NCI-H1417 treated with DMSO at 0.1 percent for 48 hours (cell line): ENCODE measurements at places on chromosomes 7 and 10.

GRCh38 chr7:8136051-8136730 is 125.8 kb downstream of the ICA1 start:
- no peak for DNase-seq

DNA sequence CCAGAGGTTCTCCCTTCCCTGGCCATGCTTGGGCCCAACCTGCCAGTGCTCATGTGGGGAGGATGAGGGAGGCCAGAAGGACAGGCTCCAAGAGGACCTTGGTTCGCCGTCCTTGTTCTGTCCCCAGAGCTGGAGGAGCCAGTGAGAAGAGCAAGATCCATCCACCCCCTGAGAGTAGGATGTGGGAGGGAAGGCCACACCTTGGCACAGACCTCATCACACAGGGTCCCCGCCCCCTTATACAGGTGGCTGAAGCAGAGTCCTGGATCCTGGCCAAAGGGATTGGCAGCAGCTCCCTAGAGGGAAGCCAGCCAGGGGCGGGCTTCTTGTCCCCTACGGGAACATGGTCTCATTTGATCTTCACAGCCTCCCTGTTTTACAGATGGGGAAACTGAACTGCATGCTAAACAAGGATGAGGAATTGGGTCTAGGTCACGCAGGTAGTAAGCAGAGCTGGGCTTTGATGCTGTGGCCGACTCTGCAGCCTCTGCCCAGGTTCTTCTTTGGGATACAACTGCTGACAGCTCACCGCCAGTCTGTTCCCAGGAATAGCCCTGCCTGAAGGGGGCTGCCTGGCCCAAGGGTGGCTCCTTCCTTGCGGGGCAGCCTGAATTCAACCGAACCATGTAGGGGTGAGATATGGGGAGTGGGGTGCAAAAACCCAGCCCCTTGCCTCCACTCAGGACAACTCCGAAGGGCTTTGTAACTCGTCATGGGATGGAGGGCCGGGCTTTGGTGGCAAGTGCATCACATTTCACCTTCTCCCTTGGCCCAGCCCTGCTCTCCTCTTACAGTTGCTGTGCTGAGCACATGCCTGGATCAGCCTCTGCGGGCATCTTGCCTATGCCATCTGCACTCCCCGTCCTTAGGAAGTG is 62.2 kb upstream of the KDM7A start:
- DNase-seq: no peak

- no peak for DNase-seq
Measured at GRCh38 chr7:155842496-155843265, 30.4 kb upstream of the SHH start.

GRCh38 chr7:155002411-155003091 is 373 bp downstream of the PAXIP1 start:
- no peak for DNase-seq

DNA sequence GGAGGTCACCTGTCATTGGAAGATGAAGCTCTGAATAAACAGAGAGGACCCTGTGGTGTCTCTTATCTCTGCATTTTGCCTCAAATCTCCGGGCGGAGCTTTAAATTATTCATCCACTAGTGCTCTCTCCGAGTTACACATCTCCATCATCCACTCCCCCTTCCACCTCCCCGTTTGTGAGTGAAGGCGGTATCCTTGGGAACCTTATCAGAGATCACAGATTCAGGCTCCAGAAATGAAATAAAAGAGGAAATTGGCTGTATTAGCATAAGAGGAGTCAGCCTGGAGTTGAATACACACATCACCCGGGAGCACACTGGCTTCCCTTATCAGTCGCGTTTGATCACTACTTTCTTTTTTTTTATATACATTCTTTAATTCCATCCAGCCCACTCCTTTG is 1184.8 kb downstream of the GATA3 start:
- DNase-seq: no peak

DNA sequence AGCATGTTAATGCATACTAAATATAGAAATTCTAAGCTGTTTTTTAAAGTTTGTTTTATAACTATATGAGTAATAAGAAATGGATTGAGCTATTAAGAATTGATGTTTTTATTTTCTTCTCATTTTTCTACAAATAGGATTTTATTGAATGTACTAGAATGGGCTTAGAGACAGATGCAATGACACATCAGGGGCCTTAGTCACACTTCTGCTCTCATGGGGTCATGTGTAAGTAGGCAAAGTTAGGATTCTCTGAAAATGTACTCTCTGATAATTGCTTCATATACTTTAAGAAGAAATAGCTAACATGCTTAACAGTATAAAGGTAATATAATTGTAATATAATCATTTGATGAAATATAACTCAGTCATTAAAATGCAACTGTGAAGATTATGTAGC is 154.6 kb downstream of the ZNF438 start:
- no peak for DNase-seq

DNA sequence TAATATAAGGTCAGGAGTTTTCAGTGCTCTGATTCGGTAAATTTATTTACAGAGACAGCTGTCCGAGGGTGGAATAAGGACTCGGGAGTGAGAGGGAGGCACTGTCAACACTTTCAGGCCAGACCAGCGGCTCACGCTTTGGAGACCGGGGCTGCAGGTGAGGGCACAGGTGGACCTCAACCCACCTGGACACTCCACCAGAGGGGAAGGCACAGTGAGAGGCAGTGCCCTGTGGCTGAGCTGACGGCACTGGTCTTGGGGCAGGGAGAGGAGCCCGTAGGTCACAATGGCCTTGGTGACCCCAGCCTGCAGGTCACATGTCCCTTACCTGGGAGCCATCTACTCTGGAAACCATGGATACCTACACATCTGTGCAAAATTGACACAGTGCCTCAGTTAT is 315.1 kb downstream of the ADARB2 start:
- DNase-seq: no peak

- no peak for DNase-seq
Measured at GRCh38 chr10:44385696-44386441, 972 bp upstream of the CXCL12 start.

DNA sequence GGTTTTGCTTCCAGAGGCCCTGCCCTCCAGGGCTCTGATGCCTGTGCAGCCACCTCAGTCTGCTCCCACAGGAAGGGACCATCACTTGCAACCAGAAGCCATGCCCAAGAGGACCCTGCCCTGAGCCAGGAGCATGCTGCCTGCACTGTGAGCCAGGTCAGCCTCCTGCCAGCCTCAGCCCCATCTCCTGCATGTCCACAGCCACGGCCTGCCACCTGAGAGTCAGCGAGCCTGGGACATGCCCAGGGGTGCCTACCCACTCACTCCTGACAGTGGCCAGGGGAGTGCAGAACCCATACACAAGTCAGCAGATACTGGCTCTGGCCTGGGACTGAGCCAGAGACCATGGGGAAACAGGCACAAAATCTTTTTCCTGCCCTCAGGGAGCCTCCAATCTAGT is 6.6 kb upstream of the KCP start:
- no peak for DNase-seq

- no peak for DNase-seq
Measured at GRCh38 chr7:123367484-123368122, 166.8 kb downstream of the IQUB start.

DNA sequence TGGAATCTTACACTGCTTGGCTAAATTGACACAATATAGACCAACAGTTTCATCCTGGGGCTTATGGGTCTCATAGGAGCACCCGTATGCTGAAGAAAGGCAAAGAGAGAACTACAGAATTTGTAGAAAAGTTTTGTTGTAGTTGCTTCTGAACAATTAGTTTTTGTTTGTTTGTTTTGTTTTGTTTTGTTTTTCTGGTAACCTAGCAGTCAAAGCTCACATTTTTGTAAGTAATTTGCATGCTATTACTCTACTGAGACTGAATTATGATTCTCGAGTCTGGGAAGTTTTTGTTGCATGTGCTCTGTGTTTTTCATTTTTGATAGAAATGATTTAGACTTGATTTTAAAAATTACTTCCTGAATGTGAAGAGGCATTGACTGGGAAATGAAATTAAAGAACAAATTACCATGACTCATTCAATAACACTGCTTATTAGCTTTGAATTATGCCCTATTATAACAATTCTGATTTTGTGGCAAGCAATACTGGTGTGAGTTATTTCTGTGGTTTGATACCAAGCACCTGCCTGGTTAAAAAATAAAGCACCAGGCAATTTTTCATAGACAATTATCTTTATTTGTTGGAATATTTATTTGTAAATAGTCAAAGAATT is 438 bp downstream of the LSMEM1 start:
- DNase-seq: no peak

DNA sequence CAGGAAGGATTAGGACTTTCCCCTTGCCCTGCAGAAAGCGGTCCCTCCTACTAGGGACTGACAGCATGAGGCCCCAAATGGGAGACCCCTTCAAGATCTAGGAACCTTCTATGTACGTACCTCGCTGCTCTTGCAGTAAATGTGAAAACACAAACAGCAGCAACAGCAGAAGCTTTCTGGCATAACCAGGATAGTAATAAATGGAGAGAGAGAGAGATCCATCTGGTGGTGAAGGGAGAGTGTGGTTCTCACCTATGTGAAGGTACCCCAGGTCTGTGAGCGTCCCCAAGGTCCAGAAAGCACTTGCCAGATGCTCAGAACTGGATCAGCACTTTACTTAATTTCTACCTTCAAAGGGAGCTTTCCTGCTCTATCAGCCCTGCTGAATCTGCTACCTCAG is 592.7 kb downstream of the PARD3 start:
- DNase-seq: no peak

GRCh38 chr10:34758447-34758996 is 56.6 kb downstream of the PARD3 start:
- DNase-seq: no peak

GRCh38 chr10:89838044-89838615 is 136.7 kb downstream of the KIF20B start:
- no peak for DNase-seq

DNA sequence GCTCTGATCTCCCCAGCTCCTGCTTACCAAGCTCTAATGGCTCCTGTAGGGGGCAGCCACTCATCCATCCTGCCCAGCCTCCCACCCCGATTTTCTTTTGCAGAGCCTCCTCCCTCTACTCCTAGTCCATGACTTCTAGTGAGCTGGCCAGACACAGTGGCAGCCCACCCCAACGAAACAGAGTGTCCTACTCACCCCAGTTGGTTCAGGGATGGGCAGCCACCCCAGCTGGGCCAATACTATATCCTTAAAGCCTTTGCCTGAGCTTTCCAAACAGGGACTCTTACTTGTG is 77.1 kb downstream of the GRID1 start:
- no peak for DNase-seq

DNA sequence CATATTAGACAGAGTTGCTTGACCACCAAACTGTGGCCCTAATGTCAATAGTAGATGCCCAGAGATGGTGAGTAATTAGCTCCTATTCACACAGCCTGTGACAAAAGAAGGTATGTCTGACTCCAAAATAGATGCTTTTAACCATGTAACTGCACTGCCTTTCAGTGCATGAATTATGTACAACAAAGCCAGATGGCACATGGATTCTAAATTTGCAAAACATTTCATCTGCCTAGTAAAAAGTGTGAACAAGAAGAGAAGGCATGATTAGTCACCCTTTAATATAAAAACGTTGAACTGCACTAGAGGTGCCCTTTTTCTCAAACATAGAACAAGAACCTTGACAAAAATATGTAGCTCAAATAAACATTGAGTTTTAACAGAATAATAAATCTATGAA is 35.5 kb upstream of the PTPRZ1 start:
- no peak for DNase-seq
